ENCODE measurements at places on chromosomes 1 and 21.

DNA sequence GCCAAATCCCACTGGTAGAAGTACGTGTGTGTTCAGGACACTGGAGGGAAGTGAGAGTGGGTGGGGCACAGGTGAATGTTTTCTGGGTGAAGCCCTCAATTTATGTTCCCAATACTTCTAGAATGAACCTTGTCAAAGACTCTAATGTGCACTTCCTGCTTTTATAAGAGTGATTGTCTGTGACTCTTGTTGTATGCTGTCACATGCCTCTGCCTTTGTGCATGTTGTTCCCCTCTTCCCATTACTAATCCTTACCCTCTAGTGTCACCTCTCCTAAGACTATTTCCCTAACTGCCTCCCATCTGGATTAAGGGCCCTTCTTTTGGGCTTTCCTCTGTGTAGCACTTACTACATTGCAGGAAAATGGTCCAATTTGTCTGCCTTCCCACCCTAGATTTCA lies 2.5 kb upstream of the LINGO4 start:
- DNase-seq: no peak

DNA sequence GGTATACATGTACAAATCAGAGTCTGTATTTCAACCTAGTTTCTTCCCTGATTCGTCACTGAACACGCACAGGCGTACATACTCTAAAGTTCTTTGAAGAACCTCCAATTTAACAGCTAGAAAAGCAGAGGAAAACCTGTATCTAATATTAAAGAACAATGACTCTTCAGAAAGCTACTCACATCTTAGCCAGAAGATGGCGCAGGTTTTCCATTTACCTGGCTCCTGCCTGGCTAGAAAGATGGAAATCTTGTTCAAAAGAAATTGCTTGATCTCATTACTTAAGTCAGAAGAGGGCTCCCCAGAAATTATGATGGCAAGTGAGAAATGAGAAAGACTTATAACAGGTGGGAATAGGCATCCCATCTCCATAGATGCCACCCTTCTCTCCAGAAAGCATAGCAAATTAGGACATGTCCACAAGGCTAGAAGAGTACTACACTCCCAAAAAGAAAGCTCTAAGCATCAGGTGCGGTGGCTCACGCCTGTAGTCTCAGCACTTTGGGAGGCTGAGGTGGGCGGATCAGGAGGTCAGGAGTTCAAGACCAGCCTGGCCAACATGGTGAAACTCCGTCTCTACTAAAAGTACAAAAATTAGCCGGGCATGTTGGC lies 19.0 kb upstream of the L1TD1 start:
- DNase-seq: peak; percentile 20

DNA sequence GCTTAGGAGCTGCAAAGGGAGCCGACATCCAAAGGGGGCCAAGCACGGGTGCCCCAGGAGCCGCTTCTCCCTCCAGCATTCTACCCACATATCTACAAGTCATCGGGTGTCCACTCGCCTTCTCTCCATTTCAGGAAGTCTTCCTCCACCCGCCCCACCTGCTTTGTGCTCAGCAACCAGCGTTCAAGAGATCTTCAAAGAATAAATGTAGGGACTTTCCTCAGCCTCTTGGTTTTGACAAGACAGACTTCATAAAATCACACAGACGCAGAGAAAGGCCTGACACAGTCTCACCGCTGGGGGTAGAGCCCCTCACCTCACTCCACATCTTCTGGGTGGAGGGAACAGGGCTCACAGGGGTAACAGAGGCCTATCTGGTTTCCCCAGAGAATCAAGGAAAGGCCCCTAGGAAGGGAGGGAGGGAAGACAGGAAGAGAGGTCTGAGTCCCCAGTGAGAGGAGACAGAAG lies 49.5 kb downstream of the SSBP3 start:
- no peak for DNase-seq

DNA sequence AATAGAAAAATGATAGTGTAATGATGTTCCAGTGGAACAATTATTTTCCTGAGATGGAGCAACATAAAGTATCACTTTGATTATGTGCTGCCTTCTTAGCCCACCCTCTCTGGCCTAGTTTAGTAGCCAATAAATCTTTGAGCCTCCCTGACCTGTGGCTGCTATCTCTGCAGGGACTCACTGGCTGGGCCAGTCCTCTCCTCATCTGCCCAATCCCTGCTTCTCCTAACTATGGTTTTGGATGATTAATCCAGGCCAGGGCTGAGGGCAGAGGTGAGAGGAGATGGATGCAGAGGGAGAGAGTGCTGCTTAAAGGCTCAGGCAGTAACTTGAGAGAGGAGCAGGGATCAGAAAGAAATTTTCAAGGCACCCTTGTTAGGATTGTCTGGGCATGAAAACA lies 89.0 kb upstream of the CD34 start:
- no peak for DNase-seq

DNA sequence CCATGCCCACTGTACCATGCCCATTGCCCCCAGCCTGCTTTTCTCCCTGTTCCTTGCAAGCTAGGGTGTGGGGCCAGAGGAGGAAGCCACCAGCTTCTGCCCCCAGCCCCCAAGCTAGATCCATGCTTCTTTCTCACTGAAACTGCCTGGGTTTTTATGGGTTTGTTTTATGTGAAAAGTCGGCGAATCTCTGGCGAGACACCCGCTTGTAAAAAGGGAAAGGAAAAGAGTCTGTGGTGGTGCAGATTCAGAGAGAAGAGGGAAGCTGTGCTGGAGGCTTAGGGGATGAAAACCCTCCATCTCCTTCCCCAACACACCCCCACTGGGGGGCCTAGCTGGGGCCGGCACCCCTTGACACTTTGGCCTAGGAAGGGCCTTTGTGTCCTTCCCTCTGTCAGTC lies 26.2 kb downstream of the GRHL3 start:
- no peak for DNase-seq
